NCI-H460 (cell line): ENCODE measurements at places on chromosomes 7 and 10.

DNA sequence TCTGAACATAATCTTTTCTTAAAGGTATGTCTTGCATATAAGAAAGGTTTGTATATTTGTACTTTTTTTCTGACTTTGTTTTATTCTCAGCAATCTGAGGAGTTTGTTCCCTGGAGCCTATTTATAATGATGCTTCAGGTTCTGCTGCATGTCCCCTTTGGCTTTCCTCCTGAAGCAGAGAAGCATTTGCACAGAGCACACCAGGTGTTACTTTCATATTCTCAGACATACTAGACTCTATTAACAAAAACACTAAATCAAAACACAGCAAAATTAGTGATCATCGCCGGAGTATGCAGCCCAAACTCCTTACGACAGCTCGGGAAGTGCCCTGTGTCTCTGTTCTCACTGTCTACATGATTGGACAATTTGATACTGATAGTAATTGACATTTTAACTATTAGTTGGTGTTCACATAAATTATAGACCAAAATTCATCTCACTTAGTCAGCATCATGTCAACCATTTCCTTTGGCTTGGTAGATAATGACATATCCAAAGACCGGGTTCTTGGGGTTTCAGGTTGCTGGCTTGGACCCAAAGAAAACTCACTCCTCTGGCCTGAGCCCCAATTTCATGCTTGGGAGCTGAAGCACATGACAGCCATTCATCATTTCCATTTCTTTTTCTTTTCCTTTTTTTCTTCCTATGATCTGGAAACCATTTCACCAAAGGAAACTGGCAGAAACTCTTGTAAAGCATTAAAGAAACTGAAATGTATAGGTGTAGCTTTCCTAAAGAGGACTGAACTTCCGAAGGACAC lies 400.1 kb upstream of the NRP1 start:
- no peak for DNase-seq

DNA sequence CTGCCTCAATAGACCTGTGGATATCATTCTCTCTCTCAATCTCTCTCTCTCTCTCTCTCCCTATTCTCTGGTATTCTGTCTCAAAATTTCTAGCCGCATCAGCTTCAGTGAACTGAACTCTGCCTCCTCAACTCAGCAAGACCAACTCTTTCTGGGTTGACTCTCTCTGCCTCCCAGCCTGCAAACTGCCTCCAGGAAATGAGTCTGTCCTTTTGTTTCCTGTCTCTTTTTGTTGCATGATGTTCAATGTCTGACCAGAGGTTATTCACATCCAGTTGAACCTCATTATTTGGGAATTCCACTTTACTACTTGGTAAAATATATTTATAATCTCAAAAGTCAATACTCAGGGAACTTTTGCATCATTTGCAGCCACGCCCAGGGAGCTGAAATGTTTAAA lies 682.7 kb upstream of the FZD8 start:
- no peak for DNase-seq

DNA sequence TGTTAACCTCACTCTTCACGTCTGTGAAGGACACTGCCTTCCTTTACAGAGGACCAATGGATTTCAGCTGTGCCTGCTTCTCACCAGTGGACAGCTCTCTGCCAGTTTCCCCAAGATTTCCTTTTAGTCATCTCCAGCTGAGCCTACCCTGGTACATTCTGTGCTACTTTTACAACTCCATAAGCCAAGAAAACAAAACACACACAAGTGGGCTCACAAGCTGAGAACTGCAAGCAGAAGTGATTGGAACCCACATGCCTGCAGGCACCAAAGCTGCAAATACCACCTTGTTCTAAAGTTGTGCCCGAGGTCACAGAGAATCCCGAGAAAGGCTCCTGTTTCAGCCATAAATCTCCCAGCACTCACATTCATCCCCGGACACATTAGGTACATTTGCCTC lies 636.8 kb downstream of the PHTF2 start:
- no peak for DNase-seq

- DNase-seq, result no peak
Measured at GRCh38 chr10:17177014-17177413, 24.5 kb downstream of the TRDMT1 start.

DNA sequence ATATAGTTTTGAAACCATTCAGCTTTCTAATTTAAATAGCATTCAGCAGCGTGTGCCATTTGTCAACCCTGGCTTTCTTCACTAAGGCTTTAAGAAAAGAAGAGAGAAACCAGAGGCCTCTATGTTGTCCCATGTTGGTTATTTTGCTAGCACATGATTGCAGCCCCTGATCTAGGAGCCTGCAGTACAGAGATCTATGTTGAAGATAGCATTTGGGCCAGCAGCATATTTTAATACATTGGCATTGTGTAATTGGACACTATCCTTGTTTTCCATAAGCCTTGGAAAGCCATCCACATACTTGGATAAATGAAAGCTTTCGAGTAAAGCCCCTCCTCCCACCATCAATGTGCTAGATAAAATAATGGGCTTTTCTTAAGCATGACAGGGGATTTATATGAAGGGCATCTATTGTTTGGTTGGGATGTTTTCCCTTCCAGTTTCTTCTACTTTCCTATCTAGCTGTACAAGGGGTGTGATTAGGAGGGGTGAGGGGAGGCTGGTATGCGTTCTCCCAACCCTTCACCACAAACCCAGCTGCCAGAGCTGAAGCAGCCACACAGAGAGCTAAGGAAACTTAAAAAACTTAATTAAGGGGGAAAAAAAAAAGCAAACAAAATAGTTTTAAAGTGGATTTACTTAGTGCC lies 23.1 kb upstream of the SDHAF3 start:
- DNase-seq, result no peak

DNA sequence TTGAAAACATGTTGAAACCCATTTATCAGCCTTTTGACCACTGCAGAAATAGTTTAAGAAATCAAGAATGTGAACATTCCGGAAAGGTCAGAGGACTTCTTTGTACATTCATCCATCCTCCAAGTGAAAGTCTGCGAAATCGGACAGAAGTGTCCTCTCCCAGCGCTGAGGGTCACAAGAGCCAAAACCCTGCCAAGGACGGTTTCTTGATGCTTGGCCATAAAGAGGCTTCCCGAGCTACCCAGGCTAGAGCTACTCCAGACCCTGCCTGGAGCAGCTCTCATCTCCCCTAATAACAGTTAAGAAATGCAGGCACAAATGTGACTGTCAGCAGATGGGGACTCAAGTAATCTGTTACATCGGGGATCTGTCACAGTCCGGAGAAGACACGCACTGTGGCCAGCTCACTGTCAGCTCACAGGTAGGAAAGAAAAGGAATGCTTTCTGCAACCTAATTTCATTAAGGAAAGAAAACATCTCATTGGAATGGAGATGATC lies 4.5 kb upstream of the CYTH3 start:
- DNase-seq, result no peak

GRCh38 chr7:78463039-78463438 lies 664.5 kb downstream of the PHTF2 start:
- DNase-seq, result no peak

DNA sequence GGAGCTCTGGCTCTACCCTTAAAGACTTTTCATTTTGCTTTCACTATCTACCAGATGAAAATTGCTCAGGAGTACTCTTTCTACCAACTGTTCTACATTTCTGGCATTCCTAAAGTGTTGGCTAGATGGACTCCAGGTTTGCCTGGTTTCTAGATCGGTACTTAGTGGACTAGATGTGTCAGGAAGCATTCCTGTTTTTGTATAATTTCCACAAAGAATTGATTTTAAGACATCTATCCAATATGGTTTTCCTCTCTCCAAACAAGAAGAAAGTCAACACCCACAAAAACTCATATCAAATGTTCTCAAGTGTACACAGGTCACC lies 157.7 kb downstream of the CHRM2 start:
- DNase-seq, result no peak

GRCh38 chr10:60490013-60490412 lies 100.3 kb upstream of the ANK3 start:
- DNase-seq, result no peak

GRCh38 chr7:11710377-11710776 lies 121.6 kb downstream of the THSD7A start:
- no peak for DNase-seq

GRCh38 chr10:101375076-101375475 lies 21.1 kb downstream of the BTRC start:
- DNase-seq, result no peak

- no peak for DNase-seq
Measured at GRCh38 chr7:14698239-14698638, 204.3 kb downstream of the DGKB start.

DNA sequence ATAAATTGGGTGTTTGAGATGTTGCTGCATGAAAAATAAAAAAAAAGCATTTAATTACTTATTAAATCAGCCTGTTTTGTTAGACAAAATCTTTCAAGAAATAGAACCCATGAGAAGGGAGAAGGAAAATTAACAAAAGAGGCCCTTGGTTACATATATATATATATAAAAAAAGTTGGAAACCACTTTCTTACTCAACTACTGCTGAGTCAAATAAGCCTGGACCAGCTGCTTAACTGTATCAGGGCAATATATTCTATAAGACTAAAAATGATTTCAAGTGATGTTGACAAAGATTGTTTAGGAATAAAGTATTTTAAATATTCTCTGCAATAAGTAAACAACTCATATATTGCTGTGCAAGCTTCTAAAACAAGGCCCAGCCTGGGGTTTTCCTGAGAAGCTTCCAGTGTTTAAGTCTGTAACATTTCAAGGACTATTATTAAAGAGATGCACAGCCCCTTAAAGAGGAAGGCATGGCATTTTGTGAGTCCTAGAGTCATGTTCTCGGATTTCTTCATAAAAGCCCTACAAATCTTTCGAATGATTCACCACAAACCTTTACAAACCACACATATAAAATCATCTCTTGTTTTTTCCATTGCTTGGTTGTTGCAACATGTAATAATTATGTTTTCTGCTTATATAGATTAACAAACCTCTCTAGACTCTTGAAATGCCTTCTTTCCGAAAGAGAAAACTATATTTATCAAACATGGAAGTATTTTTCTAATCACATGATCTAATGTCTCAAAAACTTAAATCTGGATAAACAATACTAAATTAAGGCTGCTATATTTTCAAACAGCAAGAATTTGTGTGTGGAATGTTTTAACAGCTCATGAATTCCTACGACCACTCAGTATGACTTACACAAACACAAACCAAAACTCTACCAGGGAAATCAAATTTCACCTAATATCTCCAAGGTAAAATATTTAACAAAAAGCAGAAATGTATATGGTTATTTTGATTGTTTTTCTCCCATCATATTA lies 14.3 kb downstream of the JAZF1 start:
- no peak for DNase-seq

GRCh38 chr10:78870458-78870857 lies 198.3 kb upstream of the ZMIZ1 start:
- no peak for DNase-seq

DNA sequence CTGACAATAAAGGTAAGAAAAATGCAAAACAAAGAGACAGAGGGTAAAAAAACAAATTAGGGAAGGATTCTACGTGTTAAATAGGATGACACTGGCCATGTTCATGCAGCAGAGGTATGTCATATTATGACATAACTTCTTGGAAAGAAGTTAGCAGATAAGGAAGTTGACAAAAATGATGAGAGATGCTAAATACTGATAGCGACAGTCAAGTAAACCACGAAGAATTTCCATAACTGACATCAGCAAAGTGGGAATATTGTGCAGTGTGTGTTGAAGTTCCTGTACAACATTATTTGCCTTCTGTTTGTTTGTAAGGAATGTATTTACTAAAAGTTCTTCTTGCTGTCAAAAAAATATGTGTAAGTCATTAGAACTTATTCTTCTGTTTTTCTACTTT lies 29.5 kb downstream of the MDH2 start:
- no peak for DNase-seq

GRCh38 chr7:50281680-50282445 lies 22.7 kb upstream of the IKZF1 start:
- no peak for DNase-seq

DNA sequence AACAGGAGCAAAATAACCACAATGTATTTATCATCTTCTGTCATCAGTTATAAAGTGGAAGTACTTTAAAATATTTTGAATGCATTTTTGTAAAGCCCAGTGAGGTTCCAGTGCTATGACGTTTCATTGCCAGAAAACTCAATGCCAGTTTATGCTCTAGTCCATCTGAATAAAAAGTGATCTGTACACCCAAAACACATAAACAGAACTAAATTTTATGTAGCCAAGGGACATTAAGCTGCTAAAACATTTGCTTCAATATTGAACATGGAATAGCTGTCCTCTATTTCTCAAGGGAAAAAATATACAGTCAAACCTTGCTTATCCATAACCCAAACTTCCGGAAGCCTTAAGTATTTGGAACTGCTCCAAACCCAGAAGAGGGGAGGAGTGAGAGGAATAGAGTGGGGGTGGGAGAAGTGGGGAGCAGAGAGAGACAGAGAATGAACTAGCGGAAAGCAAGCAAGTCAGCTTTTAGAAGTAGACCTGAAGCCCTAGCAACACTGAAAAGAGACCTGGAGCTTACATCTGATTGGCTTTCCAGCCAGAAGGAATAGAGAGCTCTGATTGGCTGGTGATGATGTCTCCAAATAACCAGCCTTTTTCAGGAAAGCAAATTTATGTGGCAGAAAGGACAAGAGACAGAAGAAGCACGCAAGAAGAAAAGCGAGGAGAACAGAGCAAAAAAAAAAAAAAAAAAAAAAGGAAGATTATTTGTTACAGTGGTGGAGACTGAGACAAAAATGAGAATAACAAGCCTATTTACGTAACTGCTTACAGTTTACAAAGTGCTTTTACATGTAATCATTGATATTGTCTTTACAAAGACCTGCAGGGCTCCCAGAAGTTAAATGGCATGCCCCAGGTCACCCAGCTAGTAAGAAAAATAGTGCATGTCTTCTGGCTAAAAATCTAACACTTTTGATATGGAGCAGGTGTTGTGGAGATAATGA lies 196.0 kb downstream of the RNLS start:
- no peak for DNase-seq

DNA sequence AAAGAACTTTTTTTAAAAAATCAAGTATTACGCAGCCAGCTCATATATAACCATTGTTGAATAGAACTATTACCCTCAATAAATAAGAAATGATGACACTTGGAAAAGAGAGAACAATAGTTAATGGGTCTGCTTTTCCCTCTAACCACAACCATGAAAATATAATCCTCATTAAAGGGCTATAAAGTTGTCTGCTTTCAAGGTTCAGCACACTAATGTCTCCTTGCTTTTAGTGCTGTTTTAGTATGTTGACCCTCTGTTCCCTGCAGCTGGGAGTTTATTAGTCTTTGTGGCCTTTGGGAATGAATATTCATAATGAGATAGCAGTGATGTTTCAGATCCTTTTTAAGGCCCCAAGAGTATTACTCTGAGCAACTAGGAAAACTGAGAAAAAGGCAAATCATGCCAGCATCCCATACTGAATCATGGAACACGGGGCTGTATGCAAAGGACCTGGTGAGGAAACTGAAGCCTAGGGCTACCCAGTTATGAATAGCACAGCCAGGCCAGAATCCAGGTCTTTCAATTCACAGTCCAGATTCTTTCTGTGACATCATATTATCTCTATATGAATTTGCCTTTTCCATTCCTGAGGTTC lies 332.0 kb upstream of the LRGUK start:
- DNase-seq, result no peak
